Stimulated activated CD4-positive, alpha-beta T cell treated with anti-CD3 and anti-CD28 coated beads, Interleukin-12 subunit alpha, Interleukin-12 subunit beta, amount 100 ng/mL, for 24 hours (primary cell): ENCODE measurements at places on chromosomes 2 and 18.

DNA sequence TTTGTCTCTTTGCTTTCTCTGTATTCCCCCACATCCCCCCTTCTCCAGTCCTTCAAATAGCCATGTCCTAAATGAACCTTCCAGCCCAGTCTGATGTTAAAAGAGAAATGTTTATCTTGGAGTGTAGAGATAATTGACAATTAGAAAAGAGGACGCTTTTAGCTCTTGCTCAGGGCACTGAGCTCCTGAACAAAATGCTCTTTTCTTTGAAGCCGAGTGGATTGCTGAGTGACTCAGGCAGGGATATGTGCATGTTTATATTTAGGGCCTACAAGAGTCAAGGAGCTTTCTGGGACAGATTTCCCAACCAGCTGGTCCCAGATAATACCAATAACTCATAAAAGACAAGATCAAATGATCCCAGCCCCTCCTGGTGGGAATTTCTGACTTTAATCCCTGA is 88.0 kb upstream of the SETBP1 start:
- no peak for DNase-seq

DNA sequence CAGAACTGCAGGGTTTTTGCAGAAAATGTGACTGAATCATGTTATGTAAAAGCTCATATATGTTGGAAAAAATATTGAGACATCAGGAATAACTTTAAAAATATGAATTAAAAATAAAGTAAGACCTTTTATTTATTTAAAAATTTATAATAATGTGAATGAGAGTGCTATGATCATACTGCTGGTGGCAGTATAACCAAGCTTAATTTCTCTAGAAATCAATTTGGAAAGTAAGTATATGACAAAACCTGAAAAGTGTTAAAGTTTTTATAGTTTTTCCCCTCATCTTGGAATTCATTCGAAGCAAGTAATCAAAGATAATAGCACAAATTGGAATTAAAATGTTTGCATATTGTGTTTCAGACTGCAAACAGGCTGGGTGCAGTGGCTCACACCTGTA is 7.5 kb downstream of the SLC39A10 start:
- DNase-seq, result no peak

DNA sequence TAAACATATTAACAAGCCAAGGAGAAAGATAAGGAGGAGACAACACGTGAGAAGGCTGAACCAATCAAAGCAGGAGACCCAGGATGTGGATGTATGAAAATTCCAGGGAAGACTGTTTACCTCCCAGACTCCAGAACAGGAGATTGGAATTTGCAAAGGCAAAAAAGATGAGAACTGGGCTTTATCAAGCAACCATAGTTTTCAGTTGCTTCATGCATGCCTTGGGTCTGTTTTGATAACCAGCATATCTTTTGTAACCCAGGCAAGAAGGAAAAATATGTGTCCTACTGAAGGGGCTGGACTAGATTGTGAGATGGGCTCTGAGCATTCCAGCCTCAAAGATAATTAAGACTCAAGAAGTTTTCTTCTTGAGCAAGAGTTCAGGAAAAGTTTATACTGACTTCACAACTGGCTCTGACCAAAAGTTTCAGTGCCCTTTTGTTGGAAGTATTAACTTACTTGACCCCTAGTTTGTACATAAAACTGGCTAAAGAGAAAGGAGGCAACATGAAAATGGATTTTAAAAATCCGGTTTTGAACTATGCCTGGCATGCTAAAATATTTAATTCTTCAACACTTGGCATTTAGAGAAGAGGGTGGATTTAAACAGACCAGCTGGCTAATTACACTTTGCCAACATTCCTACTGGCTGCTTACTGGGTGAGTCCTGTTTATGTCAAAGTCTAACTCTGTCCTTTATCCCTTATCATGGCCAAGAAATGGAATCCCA is 79.3 kb upstream of the CD28 start:
- no peak for DNase-seq

GRCh38 chr18:25982153-25982552 is 108.3 kb downstream of the SS18 start:
- no peak for DNase-seq

DNA sequence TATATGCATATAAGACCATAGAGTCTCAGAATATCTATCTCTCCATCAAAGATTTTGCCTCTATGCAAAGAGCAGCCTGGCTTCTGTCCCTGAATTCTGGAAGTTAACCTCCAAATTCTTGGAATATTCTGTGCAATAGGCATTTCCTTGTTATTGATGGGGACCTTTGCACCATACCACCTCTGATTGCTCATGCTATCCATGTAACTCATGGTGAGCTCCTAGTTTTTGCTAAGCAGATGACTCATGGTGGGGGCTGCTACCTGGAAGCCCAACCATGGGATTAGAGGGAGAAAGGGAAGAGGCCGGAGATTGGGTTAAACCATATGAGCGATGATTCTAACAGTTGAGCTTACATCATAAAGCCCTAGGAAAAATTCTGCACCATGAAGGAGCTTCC is 310.2 kb upstream of the FIGN start:
- DNase-seq, result no peak

DNA sequence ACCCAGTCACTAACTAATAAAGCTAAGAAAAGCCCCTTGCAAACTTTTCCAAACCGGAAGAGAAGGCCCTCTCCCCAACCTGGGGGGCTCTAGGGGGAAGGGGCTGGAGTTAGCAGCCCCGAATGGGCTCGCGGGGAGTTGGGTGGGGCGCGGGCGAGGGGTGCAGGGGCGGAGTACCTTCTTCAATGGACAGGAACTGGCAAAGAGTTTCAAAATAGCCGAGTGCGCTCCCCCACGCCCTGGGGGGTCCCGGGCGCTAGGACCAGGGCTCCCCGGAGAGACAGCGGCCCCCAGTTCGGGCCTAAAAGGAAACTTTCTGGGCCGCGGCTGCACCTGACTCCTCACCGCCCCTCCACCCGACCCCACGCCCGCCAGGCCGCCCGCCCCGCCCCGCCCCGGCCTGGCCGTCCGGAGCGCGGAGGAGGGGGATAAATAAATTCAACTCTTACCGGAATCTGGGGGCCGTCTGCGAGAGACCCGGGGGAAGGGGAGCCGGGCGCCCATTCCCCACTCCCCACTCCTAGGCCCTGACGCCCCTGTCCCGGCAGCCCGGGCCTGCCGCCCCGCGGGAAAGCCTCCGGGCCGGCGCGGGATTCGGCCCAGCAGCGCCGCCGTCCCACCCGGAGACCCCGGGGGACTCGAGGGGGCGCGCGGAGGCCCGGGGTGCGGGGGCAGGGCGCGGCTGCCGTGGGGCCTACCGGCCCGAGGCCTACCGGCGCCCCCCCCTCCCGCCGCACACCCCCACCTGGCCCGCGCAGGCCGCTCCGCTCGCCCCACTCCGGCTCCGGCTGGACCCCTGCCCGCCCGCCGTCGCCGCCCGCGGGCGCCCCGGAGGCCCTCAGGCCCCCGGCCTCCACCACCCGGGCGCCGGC is 868 bp downstream of the INO80D start:
- no peak for DNase-seq
